ENCODE measurements at places on chromosomes 7 and 10.

GRCh38 chr10:17737027-17737965, 14.7 kb upstream of the TMEM236 start:
- DNase-seq: peak; percentile 30

GRCh38 chr10:6917125-6917524, 337.0 kb upstream of the PRKCQ start:
- DNase-seq: no peak

DNA sequence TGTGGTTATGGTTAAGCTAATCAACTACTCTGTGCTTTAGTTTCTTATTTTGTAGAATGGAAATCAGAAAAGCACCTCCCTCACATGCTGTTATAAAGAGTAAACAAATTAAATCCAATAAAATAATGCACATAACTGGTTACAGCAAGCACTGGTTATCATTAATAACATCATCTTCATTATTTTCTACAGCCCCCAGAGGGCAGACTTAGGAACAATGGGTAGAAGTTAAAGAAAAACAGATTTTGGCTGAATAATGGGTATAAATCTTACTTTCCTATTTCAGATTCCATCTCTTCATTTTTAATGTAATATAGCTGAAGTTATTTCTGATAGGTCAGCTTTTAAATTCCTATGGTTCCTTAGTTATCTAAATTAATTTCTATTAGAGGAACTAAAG, 126.5 kb downstream of the DOCK4 start:
- DNase-seq: no peak

- DNase-seq: no peak
Observed at GRCh38 chr7:105277341-105277740, 111.4 kb downstream of the SRPK2 start.

GRCh38 chr10:12638103-12638502, 288.8 kb downstream of the CAMK1D start:
- DNase-seq: peak; percentile 87

DNA sequence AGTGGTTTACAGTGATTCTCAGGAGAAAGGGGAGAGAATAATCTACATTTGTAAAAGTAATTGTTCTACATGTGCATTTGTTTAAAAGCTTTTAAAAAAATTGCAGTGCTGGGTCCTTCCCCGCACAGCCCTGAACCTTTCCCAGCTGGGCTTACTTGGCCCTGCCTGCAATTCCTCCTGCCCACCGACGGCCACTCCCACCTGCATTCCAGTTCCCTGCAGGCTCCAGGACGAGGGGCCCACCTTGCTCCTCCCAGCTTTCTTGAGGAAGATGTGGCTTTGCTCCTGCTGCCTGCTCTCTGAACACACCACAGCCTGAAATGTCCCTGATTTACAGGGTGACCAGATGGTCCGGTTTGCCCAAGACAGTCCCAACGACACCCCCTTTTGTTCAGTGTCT, 222.7 kb downstream of the PRPF18 start:
- DNase-seq: no peak

- no peak for DNase-seq
Observed at GRCh38 chr10:97090035-97090434, 95.7 kb downstream of the SLIT1 start.
